Stimulated activated CD8-positive, alpha-beta memory T cell treated with anti-CD3 and anti-CD28 coated beads, Interleukin-7, amount 100 ng/mL, for 4 hours (primary cell): ENCODE measurements at places on chromosomes 16 and 17.

DNA sequence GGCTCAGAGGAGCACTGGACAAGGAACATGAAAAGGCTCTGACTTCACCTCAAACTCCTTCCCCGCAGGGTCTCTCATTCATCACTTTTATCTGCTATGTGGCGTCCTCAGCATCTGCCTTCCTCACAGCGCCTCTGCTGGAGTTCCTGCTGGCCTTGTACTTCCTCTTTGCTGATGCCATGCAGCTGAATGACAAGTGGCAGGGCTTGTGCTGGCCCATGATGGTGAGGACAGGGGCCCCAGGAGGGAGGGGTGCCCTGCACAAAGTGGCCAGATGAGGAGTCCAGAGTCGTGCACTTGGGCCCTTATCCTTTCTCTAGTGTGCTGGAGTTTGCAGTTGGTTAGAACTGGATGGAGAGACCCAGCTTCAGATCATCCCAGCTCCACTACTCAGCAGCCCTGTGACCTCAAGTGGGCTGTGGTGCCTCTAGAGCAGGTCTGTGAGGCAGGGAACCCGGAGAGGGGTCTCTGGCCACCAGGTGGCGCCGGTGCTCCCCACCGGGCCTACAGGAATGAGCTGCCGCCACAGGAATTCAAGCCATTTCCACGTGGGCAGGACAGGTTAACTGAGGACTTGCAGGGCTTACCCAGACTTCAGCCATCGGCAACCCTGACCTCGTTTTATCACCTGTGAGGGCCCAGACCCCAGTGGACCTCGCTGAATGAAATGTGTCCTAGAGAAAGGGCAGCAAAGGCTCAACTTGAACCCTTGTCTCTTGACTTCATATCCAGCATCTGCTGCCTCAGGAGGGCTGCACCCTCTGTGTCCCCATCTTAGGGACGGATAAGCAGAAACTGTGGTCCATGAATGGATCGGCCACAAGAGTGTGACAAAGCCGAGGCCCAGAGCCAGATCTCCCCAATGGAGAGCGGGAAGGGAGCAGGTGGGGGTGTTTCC is 4.0 kb downstream of the CMTM3 start:
- DNase-seq: peak; percentile 76

DNA sequence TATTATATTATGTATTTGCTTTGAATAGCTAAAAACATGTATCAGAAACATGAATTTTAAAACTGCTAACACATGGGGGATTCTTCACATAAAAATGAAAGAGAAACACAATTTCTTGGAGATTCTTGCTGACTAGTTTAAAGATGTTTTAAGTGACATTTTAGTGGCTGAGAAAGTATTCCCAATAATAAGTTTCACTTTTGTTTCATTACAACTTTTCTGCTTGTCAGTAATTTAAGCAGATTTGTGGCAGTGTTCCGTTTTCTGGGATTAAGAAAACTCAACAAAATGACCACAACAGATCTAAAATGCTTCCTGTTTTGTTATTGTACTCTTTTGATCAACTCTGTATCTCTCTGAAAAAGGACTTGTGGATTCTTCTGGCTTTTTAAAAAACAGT is 75.9 kb downstream of the NLK start:
- no peak for DNase-seq

GRCh38 chr16:87474017-87474416 is 18.8 kb downstream of the ZCCHC14 start:
- no peak for DNase-seq

DNA sequence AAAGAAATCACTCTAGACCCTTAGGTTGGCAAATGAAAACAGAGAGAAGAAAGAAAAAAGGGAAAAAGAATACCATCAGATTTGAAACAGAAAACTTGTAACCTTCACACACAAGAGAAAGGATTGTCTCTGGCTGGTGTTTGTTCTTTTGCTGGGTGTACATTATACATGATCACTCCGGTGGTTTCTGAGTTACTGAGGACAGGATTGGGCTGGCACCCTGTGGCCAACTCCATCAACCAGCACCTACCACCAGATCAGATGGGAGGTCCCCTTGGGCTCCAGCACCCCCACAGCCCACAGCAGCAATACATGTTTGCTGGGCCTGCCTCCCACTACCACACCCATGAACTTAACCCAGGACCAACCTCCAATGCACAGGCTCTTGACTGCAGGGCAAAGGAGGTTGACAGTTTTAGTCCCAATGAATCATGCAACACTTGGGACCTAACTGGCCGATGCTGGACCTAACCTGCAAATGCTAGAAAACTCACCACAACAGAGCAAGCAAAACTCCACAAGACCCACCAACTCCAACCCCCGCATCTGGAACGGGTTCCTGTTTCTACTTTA is 308.3 kb downstream of the SOX9 start:
- DNase-seq: no peak

GRCh38 chr17:57507828-57508227 is 237.3 kb downstream of the CCDC182 start:
- no peak for DNase-seq

- no peak for DNase-seq
Measured at GRCh38 chr16:27781195-27781524, 231.2 kb downstream of the KATNIP start.

- DNase-seq: no peak
Measured at GRCh38 chr17:41773731-41774193, 12.7 kb downstream of the JUP start.

GRCh38 chr16:55526441-55526840 is 17.6 kb downstream of the LPCAT2 start:
- no peak for DNase-seq

GRCh38 chr16:10971560-10971961 is 27.2 kb downstream of the CLEC16A start:
- no peak for DNase-seq

GRCh38 chr17:34110315-34110714 is 144.8 kb upstream of the CCL2 start:
- no peak for DNase-seq

GRCh38 chr16:15961571-15962090 is 12.2 kb downstream of the ABCC1 start:
- no peak for DNase-seq

- DNase-seq: peak; percentile 46
Measured at GRCh38 chr17:39547713-39548478, 59.8 kb downstream of the NEUROD2 start.

DNA sequence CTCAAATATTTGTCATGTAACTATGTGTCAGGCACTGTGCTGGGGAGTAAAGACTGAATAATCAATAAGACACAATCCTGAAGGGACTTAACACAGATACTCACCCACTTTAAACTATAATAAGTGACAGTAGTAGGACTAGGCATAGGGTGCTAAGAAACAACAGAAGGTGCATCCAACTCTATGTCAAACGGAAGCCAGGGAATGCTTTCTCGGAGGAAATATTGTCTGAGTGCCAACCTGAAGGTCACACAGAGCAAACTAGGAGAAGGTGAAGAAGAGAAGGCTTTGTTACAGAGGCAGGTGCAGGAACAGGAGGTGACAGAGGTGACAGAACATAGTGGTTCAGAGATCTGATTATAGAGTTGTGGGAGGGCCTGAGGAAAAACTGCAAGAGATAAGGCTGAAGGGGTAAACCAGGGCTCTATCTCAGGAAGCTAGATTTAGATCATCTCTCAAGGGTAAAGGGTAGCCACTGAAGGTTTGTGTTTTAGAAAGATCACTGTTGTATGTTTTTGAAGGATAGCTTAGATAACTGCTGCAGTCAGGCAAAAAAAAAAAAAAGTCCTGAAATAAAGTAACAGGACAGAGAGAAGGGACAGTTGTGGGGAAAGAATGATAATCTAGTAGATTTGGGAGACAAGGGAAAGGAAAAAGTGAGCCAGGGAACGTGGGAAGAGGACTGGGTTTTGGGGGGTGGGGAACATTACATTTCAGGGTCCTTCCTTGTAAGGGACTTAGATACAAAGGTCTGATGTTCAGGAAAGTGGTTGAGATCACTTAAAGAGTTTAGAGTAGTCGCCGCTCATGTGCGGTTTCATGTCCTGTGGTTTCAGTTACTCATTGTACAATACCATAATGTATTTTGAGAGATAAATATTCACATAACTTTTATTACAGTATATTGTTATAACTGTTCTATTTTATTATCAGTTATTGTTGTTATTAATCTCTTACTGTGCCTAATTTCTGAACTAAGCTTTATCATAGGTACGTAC is 85.6 kb upstream of the NETO2 start:
- no peak for DNase-seq

GRCh38 chr17:70702683-70703255 is 533.4 kb downstream of the KCNJ2 start:
- DNase-seq: no peak

- no peak for DNase-seq
Measured at GRCh38 chr16:13733561-13733960, 186.4 kb upstream of the ERCC4 start.

- DNase-seq: no peak
Measured at GRCh38 chr16:19737306-19738038, 19.4 kb downstream of the IQCK start.

DNA sequence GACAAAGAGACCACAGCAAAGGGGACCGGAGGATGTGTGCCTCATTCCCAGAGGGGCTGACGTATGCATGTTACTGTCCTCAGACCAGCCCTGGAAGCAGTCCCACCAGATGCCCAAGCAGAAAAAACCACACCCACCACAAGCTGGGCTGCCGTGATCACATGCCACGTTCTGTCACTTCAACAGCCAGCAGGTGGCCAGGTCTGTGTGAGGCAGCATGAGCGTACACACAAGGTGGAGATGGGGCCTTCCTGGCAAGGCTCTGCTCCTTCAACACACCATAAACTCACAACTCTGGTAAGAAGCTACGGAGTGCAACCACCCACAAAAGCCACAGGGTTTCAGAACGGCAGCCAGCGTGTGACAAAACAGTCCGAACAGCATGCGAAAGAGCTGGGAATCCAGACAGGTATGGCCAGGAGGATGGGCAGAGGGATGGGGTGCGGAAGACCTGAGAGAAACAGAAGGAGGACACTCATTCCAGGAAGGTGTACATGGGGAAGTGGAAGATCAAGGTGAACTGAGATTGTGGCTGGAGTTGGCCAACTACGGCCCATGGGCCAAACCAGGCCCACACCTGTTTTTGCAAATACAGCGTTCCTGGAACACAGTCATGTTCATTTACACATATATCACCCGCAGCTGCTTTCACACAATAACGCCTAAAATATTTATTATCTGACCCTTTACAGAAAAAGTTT is 27.9 kb downstream of the MBTPS1 start:
- DNase-seq: peak; percentile 3

- no peak for DNase-seq
Measured at GRCh38 chr17:76543826-76544545, 4.1 kb downstream of the PRCD start.

- no peak for DNase-seq
Measured at GRCh38 chr16:69836257-69836656, 74.1 kb downstream of the WWP2 start.

DNA sequence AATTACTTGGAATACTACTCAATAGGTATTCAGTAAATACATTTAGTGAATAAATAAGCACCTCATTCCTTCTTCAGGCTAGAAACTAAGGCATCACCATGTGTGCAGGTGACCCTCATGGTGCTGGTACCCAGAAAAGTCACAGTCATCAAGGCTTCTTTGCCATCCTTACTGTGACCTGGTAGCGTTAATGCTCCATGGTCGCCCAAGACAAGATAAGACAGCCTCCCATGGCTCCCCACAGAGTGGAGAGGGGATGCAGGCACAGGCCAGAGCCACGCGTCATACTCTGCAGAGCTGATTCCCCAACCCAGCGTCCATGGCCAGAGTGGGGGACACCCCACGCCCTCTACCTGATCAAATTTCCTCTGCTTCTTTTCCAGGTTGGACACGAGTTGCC is 73.8 kb downstream of the NDE1 start:
- DNase-seq: no peak

- no peak for DNase-seq
Measured at GRCh38 chr17:42647778-42648177, 11.3 kb upstream of the TUBG2 start.

DNA sequence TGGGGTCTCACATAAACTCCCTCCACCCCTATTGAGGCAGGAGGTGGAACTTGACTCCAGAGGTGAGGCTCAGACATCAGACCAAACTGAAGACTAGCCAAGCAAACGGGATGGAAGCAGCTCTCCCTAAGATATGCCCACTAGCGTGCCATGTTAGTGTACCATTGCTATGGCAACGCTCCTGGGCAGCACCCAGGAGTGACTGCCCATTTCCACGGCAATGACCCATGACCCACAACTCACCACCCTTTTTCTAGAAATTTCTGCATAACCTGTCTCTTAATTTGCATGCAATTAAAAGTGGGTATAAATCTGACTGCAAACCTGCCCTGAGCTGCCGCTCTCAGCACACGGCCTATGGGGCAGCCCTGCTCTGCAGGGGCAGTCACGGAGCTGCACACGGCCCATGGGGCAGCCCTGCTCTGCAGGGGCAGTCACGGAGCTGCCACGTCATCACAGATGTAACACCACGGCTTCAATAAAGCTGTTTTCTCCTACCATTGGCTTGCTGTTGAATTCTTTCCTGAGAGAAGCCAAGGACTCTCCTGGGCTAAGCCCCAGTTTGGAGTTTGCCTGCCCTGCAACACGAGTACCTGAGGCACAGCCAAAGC is 164.3 kb downstream of the RBFOX3 start:
- DNase-seq: no peak

DNA sequence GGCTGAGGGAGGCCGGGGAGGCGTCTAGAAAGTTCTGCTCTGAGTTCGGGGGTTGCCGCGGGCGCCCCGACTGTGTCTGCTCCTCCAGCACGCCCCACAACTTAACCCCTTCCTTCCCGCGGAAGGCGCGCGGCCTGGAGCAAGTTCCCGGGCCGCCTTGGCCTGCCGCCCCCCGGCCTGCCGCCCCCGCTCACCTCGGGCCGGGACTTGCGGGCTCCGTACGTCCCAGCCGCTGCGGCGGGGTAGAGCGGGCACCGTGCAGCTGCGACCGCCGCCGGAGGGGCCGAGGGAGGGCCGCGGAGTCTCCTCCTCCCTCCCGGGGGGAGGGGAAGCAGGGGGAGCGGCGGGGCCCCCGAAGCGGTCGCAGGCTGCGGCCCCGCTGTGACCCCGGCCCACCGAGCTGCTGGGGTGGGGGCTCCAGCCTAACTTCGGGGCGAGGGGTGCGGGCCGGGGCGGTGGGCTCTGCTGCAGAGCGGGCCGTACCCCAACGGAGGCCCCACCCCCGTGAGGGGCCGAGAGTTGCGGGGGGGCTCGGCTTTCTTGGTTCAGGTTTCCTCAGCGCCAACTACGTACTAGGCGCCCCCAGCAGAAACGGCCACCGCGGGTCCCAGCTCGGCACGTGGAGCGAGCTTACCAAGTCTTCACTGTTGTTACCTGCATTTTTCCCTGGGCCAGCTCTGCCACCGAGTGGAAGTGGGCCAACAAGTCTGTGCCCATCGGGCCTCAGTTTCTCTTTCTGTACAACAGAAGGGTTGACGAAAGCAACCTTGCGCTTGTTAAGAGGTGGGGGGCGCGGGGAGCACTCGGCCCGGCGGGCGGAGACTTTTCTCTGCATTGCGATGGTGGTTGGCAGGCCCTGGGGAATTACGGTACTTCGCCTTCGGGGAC is at the start of gene CCDC102A:
Gene CCDC102A (minus strand): TSS at position 266 of the 888 bp plus-strand sequence. CDS start 7,394 bp downstream, outside the sequence.
- DNase-seq: no peak

DNA sequence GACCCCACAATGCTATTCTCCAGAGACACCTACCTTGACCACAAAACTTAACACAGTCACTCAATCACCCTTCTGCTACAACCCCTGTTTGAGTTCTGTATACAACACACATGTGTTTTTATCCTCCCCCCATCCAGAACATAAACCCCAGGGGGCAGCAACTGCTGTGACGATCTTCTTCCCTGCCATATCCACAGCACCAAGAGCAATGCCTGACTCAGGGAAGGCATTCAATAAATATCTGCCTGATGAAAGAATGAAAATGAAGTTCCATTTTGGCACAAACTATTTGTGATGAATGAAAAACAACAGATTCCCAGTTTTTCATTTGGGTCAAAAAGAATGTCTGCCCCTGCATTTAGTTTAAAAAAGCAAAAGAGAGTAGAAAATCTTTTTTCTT is 27.0 kb downstream of the ASIC2 start:
- DNase-seq: no peak

- no peak for DNase-seq
Measured at GRCh38 chr17:50505591-50506130, 2.6 kb upstream of the MYCBPAP start.
